ENCODE measurements at places on chromosomes 6 and 20.

DNA sequence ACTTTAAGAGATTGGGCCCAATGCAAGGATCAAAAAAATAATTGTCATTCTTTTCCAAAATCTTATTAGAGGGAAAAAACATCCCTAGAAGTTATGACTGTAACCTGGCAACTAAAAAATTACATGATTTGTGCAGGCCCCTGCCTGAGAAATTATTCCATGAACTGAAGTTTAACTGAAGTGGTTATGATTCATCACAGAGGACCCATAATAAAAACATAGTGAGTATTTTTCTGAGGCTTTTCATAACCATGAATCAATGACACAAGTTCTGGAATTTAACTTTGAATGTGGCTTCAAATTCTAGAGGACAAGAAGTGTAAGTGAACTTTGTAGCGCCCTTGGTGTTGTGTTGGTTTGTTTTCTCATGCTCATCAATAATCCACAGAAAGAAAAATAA is 31.1 kb upstream of the CARMIL1 start:
- DNase-seq = no peak

GRCh38 chr20:41654292-41654691 is 36.1 kb upstream of the CHD6 start:
- no peak for DNase-seq

- DNase-seq = peak; percentile 71
Observed at GRCh38 chr6:41427642-41428335, 92.4 kb downstream of the NCR2 start.

GRCh38 chr20:58374906-58375758 is 13.9 kb upstream of the VAPB start:
- no peak for DNase-seq

GRCh38 chr20:6014957-6015356 is 38.9 kb downstream of the LRRN4 start:
- no peak for DNase-seq

- no peak for DNase-seq
Observed at GRCh38 chr20:21520702-21521595, 7.1 kb upstream of the NKX2-2 start.

- no peak for DNase-seq
Observed at GRCh38 chr6:51474022-51474975, 613.1 kb downstream of the PKHD1 start.

DNA sequence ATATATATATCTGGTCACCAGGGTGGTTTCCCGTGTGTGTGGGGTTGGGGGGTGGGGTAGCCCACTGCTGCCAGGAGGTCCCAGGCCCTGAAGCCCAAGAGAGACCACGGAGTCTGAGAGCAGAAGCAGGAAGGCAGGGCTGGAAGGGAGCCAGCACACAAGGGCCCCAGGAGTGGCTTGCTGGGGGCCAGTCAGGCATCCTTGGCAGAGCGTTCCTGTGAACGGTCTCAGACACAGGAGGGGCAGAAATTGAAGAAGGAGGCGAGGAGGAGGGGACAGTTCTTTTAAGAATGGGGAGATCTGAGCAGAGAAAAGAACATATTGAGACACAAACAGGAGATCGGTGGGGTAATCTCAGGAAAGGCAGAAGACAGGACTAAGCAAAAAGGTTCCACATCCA is 1.9 kb upstream of the EBF4 start:
- no peak for DNase-seq

DNA sequence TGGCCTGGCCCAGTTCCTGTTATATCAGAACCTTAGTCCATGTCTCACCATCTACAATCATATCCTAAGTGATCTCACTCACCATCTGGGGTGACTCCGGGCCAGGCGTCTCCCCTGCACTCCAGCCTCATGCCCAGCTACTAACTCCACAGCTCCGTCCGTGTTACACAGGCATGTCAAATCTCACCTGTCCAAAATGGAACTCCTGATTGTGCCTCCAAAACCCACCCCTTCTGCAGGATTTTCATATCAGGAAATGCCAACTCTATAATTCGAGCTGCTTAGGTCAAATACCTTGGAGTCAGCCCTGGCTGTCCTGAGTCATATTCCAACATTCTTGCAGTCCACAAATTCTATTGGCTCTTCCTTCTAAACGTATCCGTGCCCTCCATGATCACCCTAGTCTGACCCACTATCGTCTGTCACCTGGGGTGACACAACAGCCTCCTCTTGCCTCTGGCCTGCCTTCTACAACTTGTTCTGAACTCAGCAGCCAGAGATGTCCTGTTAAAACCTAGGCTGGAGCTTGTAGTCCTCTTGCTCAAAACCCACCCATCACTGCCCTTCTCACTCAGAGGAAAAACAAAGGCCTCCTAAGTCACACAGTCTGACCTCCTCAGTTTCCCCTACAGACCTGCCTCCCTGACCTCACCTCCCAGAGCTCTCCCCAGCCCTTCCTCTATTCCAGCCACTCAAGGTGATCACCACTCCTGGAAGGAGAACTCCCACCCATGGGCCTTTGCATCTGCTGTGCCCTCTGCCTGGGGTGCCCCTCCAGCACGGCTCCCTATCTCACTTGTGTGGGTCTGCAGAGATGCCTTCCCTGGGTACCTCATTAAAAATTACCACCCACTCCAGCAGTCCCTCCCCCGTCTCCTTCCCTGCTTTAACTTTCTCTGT is 85.3 kb upstream of the SIRPA start:
- peak; percentile 58 for DNase-seq

- no peak for DNase-seq
Observed at GRCh38 chr6:13422681-13423221, 64.6 kb downstream of the GFOD1 start.

DNA sequence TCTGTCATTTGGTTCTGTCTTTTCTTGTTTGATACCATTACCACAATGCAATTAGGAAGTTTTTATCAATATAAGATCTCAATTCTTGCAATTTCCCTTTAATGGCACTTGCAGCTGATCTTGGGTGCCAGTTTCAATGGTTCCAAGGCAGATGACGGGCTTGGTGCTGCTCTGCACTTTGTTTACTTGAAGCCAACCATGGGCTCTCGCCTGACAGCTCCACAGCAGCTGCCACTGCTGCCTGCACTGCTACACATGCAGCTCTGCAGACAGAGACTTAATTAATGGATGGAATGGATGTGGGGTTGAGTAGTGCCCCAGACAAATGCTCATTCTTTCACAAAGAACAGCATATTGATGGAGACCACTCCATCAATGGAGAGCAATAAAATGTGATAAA is 1024.3 kb upstream of the EPHA7 start:
- no peak for DNase-seq

DNA sequence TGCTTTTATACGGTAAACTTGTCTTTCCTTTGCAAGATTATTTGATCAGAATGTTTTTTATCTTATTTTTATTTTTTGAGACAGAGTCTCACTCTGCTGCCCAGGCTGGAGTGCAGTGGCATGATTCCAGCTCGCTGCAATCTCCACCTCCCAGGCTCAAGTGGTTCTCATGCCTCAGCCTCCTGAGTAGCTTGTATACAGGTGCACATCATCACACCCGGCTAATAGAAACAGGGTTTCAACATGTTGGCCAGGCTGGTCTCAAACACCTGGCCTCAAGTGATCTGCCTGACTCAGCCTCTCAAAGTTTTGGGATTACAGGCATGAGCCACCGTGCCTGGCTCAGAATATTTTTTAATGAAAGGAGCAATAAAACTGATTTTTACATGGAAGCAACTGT is 8.9 kb upstream of the LPIN3 start:
- peak; percentile 52 for DNase-seq

DNA sequence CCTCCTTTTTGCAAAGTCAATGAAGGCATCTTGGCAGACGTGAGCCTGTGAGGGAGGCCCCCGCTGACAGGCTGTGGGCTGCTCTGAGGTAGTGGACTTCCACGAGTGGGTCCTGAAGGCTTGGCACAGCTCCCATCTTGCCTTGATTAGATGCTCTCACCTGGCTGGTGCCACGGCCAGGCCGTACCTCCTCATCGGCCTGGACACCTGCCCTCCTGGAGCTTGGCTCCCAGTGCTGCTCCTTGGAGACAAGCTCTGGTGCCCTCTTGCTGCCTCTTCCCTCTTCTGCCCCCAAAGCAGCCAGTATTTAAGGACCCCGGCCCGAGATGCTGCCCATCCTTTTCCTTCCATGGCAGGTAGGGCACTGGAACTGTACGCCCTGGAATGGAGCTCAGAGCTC is 93.5 kb downstream of the ERMARD start:
- no peak for DNase-seq

DNA sequence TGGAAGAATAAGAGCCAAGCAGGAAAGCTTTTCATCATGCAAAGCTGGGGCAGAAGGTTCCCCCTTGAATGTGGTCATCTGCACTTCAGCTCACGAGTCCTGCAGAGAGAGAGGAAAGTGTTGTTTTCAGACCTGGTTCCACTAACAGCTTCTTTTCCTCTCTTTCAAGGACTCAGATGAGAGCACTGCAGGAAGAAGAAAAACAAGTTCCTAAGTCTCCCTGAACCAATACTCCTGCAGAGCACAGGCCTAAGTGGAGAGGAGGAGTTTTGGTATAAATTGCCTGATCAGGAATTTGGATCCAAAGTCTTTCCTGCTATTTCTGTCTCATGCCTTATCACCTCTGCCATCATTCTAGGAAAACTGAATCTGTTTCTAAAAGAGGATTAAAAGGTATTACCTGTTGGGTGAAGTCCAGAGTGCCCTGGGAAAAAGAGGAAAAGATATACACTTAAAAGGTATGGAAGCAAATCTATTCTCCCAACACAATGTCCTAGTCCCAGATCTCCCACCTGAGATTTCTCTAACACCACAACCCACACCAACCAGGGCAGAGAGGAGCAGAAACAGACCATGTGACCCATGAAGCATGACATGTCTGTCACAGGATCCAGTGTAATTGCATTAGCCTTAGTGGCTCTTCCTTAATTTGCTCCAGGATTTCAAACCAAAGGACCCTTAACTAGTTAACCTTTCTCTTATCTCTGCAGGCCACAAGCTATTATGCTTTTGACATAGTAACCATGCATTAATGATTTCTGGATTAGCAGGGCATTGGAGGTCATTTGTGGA is 12.2 kb downstream of the HLA-DRB5 start:
- no peak for DNase-seq

All from ascending aorta (tissue), 2 donors.